GM06990 (cell line): ENCODE measurements at places on chromosomes 2 and 18.

DNA sequence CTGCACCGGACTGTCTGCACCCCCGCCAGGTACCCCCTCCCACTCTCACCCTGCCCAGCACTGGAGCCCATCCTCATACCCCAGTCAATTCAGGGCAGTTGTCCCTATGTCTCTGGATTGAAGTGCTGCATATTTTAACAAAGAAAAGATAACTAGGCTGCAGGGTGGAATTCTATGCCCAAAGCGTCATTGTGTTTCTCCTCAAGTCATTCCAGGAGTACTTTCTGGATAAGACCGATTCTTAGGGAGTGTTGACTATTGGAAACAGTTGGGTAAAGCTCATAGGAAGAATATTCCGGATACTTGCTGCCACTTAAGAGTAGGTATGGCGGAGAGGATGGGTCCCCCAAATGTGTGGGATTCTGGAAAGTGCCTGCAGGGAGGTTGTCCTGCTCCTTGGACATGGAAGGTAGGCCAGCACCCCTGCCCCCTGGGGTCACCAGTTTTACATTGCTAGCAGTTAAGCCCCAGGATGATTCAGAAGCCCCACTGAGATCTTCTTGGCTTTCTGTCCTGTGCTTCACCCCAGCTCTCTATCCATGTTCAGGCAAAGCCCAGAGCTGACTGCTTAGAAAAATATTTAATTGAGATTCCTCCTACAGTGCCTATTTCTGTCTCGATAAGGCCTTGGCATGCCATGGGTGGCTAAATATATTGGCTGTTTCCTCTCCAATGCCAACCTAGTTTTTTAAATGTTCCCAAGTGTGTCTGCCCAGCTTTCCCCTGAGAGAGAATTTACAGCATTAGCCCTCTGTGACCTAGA, 48.2 kb downstream of the RPL37A start:
- DNase-seq: no peak

DNA sequence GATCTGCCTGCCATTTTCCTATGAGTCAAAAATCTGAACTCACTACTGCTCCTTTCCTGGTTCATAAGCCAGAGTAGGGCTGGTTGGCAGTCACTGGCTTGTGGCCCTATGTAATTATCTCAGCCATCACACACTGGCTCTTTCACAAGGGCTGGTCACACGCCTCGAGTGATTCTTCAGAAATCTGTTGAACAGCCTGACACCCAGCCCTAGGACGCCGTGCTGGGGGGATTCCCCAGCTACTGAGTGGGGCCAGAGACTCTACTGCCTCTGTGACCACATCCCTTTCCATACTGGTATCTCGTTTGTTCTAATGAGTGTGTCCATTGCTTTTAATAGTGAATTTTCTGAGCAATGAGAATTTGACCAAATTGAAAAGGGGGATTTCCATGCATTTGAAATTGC, 45.8 kb upstream of the RBM44 start:
- DNase-seq: peak; percentile 71

GRCh38 chr2:37376421-37377186, 32.2 kb downstream of the QPCT start:
- peak; percentile 74 for DNase-seq

- DNase-seq: no peak
Measured at GRCh38 chr2:109151519-109151918, 22.5 kb downstream of the SH3RF3 start.

DNA sequence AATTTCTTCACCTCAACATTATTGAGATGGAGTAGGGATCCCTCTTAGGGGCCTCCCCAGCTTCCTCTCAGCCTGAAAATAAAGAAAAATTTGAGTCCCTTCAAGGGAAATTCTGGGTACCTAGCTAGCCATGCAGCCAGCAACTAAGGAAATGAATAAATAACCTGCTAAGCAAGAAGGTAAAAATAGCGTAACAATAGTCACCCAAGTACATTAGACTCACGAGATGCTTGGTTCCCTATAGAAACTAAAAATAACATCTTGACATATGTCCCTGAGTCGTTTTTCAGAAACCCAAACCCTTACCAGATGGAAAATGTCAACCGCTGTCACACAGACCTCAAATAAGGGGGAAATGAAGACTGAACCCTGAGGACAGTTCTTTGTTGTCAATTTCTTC, 51.9 kb downstream of the CACNB4 start:
- DNase-seq: peak; percentile 75

- DNase-seq: no peak
Measured at GRCh38 chr2:35933031-35933430, 422.5 kb upstream of the CRIM1 start.

DNA sequence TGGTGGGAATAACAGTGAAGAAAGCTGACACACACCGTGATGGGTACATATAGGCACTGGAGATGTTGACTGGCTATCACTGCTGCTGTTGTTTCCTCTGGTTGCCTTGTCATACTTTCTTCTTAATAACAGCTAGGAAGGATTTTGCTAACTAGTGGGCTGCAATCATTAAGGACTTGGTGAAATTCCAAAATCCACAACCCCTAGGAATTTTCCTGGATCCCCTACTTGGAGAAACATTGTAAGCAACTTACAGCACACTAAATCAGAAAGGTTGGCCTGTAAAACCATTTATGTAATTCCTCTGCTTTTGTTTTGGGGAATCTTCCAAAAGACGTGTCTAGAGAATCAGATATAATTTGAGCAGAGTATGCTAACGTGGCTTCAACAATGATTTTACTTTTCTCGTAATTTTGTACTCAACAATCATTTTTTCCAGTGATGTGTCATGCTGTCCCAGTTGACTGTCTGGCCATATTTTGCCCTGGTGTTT, 8.0 kb upstream of the COL3A1 start:
- DNase-seq: no peak

DNA sequence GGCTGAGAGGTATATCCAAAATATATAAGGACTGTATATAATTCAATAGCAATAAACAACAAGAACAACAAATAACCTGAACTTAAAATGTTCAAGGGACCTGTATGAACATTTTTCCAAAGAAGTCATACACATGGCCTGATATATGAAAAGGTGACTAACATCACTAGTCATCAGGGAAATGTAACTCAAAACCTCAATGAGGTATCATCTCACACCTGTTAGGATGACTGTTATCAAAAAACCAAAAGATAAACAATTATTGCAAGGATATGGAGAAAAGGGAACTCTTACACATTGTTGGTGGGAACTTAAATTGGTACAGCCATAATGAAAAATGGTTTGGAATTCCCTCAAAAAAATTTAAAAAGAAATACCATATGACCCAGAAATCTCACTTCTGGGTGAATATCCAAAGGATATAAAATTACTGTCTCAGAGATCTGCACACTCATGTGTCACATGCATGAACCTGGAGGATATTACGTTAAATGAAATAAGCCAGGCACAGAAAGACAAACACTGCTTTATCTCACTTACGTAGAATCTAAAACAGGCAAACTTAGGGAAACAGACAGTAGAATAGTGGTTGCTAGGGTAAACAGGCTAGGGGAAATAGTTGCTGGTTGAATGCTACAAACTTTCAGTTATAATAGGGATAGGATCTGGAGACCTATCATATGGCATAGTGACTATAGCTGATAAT, 334.5 kb upstream of the MMADHC start:
- no peak for DNase-seq

GRCh38 chr2:219944866-219945265, 317.4 kb downstream of the SLC4A3 start:
- no peak for DNase-seq

GRCh38 chr18:76894566-76895346, 72.4 kb downstream of the ZNF236 start:
- no peak for DNase-seq

- no peak for DNase-seq
Measured at GRCh38 chr2:221975151-221975550, 323.6 kb downstream of the PAX3 start.

DNA sequence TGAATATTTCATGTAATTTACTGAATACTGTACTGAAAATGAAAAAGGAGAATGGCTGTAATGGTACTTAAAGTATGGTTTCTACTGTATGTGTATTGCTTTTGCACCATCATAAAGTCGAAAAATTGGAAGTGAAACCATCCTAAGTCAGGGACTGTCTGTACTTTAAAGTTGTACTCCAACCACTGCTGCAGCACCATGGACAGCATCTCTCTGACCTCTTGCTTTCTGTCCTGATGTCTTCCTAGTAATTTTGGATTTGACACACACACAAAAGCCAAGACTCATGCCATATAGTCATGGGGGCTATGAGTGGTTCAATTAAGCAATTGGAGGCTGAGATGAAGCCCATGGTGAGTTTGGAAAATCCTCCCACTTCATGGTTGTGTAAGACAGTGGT, 256.3 kb upstream of the PKDCC start:
- DNase-seq: no peak

DNA sequence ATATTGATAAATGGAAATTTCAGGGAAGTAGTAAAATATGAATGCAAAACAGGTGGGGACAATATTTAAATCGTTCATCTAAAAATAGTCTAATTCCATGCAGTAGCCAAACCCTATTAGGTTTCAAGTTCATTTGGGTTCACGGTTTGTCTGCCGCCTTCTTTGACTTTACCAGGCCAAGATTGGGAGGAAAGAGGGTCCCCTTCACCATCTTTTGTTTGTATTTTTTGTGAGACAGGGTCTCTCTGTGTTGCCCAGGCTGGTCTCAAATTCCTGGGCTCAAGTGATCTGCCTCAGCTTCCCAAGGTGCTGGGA, 98.5 kb upstream of the ATL2 start:
- DNase-seq: no peak

GRCh38 chr2:238003234-238004031, 36.6 kb downstream of the UBE2F start:
- DNase-seq: no peak

DNA sequence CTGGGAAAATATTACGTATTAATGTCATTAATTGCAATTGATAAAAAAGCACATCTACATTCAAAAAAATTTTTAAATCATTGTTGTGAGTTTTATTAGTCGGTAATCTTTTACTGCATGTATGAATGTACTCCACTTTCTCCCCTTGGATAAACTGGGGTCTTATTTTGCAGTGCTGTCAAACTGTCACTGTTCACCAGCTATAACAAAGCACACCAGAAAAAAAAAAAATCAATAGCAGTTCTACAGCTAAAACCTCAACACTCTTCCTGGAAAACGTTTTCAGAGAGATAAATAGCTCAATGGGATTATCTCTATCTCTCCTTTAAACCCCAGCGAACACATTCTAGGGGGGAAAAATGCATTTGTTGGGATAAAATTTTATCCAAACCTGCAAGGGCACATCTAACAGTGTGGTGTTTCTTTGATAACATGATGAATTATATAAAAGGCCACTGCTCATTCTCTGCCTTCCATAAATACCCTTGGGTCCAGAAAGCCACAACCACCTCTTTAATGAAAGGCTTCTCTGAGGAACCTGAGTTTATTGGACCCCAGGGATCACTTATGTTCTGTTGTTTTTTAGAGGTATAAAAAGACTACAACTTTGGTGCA, 219.9 kb downstream of the CDH20 start:
- DNase-seq: no peak

DNA sequence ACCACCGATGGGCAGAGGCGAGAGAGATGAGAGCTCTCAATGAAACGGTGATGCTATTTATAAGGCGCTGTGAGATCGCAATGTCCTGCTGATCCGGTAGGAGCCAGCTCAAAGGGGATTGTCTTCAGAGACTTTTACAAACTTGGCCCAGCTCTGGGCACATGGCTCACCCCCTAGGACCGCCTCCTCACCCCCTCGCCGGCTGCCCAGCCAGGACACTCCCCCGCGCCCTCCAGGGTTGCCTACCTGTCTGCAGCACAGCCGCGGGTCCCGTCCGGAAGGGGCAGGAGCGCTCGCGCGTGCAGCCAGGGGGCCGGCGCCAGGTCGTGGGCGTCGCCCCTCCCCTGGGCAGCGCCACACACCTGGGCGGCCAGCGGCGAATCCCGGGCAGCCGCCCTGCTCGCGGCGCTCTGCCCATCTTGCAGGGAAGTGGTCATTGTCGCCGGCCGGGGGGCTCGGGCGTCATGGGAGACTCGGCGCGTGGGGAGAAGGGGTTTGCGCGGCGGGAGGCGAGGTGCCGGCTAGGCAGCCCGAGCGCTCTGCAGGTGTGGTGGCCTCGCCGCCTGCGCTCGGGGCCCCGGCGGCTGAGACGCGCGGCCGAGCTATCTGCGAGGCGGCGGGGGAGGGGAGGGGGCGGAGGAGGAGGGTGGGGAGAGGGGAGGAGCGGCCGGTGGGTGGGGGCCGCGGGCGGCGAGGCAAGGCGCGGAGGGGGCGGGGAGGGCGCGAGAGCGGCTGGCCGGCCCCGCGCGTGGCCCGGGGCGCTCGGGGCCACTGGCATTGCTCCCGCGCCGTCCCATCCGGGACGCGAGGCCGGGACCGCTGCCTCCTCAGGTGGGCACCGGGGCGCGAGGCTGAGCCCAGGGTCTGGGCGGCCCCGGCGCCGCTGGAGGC, at the start of gene GRB14:
GRB14 (minus strand) TSS at position 610 of the 891 bp plus-strand sequence; CDS start at position 437, 173 bp downstream.
- DNase-seq: peak; percentile 6
